ENCODE measurements at places on chromosomes 2 and 18. TPM values are rescaled to one million over a fixed set of nuclear protein-coding genes. Genes with fewer than 3 reads are reported as not detected.

- DNase-seq = no peak
These were observed 33.2 kb downstream of the ADCY3 start for GRCh38 chr2:24886691-24887304.

GRCh38 chr2:239035997-239036731 is 188.3 kb downstream of the TWIST2 start:
- no peak for DNase-seq

DNA sequence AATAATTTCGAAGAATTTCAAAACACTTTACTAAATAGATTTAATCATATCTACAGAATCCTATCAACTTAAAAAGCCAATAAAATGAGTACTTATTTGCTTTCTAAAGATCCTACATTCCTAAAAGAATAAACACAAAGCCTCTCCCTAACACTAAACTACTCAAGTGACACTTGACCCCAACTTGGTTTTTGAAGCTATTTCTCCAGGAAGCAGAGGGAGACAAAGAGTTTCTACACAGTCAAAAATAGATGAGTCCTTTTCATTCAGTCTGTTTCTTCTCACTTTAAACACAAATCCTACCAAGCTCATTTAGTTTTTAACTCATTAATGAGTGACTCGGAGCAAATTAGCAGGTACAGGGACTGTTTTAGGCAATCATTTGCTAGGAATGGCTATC is 2.1 kb downstream of the ATL2 start:
- DNase-seq = no peak

GRCh38 chr18:28789502-28789901 is 612.6 kb upstream of the CDH2 start:
- DNase-seq = no peak

- DNase-seq = no peak
These were observed 309.0 kb downstream of the CMPK2 start for GRCh38 chr2:6556755-6557154.

DNA sequence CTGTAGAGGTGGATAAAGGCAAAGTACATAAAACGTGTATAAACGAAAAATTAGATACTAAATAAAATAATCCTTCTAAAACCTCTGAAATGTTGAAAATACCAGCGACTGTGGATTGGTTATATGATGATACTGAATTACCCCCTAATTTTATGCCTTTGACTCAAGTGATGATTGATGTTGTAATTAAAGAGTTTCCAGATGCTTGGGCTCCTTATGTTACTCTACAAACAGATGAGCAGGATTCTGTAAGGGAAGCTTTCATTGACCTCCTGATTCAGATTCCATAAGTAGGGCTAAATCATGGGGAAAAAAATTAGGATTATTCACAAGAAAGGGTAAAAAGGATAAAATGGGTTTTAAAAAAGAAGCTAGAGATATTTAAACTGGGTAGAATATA is 418.2 kb upstream of the SLC39A10 start:
- no peak for DNase-seq

DNA sequence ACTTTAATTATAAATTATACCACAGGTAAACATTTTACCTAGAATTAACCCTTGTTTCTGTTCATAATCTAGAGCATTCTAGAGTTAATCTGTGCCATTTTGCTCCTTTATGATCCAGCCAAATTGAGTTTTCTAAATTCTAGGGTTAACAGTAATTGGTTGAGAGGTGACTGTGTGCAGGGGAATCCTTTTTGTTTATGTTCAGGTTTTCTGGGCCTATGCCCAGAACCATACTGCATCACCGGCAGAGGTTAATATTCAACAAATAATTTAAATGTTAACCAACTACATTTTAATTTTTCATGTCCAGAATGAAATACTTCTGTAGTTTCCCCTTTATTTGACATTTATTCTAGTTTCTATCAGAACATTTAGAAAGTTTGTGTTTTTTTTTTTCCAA is 32.3 kb downstream of the CARF start:
- DNase-seq = no peak

- DNase-seq = no peak
These were observed 62.2 kb downstream of the NAB1 start for GRCh38 chr2:190711069-190711468.

DNA sequence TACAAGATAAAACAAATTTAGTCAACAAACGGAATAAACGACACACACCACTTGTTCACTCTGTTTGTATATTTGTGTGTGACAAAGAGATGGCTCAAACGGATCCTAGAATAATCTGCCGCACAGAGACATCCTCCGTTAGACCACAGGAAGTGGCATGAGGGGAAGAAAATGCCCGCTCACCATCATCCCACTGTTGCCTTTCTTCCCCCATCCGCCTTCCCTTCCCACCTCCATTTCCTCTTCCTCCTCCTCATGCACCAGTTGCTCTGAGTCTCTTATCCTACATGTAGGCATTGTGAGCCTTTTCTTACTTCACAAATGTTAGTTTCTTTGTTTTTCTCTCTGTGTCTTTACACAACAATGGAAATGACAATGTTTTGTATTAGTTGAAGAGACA is 228.5 kb upstream of the SMIM21 start:
- no peak for DNase-seq

DNA sequence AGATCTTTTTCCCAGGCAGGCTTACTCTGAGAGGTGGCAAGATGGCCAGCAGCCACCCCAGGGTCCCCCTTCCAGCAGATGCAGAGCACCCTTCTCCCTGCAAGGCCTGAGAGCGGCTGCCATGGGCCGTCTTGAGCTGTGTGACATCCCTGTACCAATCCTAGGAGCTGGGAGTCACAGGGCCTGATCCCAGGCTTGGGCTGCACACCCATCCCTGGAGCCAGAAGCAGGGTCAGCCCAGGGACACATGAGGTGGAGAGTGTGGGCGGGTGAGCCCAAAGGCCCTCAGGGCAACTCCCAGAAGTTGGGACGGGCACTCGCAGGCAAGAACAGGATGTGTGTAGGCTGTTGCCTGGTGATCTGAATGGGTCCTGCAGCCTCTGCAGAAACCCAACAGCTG is 40.5 kb downstream of the CROCC2 start:
- DNase-seq = peak; percentile 6

DNA sequence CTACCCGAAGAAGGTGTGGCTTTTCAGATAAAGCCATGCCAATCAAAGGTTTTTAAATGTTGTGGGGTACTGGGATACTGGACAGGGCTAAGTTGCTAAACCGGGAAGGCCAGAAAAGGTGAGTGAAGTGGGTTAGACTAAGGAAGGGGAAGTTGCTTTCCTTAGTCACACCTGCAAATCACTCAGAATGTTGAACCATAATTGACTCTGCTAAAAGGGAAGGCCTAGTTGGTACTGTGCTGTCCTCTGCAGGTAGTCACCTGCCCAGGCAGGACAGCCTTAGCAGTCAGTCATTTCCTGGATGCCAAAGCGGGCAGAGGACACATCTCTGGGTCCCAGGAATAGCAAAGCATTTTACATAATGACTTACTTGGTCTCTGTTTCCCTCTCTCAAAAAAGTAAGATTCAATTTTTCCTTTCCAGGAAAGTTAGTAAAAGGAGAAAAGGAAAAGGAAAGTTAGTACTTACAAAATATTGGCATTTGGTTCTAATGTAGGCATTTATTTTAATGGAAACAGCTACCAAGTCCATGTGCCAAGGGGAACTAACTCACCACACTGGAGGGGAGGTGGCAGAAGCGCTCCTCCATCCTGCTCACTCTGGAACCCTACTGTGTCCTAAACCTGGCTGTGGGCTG is 60.3 kb downstream of the RFTN2 start:
- no peak for DNase-seq

GRCh38 chr2:30249354-30249753 is 18.0 kb downstream of the LBH start:
- no peak for DNase-seq

DNA sequence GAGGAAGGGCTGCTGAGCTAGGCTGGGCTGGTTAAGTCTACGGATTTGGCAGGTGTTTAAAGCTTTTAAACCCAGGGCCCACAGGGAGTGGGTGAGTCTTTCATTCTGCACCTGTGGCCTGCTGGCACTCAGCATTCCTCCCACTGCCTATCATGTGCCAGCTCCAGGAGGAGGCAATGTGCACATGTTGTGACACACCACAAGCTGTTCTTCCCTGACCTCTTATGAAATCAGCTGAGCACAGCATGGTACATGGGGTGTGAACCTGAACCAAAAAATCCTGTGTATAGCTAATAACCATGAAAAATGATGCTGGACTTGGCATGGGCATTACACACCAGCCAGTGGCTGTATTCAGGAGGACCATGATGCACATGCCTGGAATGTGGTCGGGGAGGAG is 297.9 kb upstream of the MMADHC start:
- no peak for DNase-seq

- DNase-seq = no peak
These were observed 65.3 kb upstream of the SMIM21 start for GRCh38 chr18:75492852-75493251.

DNA sequence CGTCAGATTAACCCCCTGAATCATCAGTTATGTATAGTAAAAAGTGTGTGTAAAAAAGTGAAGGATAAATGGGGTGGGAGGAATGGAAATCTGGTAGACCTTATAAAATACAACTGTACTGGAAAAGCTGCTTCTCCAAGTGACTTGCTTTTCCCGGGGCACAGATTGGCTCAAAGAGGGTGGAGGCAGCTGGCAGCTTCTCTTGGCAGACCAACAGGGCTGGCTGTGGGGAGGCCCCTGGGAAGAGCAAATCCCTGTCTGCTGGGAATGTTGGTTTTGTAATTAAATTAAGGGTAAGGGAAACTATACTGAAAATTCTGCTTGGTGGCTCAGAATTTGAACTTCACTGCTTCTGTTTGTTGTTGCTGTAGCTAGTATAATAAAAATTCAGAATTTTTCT is 154.2 kb upstream of the DLX2 start:
- DNase-seq = no peak

DNA sequence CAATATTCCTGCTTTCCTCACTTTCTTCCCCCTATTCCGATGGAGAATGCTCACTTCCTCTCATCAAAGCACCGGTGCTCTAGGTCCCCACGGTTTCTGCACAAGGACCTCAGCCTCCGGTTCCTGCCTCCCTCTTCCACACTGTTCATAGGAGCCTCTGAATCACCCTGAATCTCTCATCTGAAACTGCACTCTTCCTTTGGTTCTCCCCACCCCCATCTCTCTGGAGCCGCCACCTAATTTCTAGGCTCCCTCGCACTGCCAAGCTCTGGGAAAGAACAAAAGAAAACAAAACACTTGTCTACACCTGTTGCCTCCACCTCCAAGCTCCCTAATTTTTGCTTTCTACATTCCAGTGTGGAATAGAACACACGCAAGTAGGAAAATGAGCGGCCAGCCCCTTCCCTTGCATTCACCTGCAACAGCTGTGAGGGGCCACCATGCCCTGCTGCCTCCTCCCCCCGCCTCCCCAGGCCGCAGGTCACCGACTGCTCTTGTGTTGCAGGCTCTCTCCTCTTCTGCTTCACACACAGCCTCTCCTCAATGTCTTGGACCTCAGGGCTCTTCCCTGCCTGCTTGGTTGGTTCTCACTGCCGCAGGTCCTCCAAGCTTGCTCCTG is 9.6 kb downstream of the FBXO15 start:
- no peak for DNase-seq

DNA sequence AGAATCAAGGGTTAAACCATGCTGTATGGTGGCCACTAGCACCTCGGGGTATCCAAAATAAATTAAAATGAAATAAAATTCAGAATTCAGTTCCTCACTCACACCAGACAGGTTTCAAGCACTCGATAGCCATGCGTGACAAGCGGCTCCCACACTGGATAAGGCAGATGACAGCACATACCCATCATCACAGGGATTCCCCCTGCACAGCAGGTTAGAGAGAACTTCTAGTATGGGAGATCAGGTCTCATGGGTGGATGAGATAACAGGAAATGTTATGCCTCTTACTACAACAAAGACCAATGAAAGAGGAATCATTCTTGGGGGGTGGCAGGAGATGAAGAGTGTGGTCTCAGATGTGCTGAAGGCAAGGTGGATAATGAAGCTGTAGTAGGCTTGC is 121.9 kb upstream of the ACAA2 start:
- DNase-seq = no peak

DNA sequence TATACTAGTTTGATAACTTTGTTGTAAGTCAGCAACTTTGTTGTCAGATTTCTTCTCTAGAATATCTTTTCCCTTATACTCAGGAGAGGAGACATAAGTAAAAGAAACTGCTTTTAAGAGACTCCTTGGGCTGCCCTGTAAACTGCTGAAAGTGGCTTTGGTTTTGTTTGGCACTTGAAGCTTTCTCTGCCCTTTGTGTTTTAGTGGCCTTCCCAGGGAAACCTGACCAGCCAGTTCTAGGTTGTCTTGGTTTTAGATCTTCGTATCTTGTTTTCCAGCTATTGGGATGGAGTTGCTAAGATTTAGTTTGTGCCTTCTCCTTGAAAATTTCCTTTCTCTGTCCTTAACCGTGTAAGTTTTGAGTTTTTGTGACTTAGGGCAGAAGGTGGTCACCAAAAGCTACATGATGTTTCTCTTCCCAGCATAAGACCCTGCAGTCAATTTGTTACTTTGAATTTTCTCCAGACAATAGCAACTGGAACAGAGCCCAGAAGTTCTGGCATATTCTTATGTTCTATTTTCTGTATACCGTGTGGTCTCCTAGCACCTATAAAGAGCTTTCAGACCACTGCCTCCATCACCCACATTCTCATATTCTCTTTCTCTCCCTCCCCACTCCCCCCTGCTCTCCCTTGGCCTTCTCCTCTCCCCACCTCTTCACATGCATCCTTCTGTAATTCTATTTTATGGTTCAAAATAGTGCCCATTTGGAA is 81.1 kb downstream of the BOLA3 start:
- no peak for DNase-seq

DNA sequence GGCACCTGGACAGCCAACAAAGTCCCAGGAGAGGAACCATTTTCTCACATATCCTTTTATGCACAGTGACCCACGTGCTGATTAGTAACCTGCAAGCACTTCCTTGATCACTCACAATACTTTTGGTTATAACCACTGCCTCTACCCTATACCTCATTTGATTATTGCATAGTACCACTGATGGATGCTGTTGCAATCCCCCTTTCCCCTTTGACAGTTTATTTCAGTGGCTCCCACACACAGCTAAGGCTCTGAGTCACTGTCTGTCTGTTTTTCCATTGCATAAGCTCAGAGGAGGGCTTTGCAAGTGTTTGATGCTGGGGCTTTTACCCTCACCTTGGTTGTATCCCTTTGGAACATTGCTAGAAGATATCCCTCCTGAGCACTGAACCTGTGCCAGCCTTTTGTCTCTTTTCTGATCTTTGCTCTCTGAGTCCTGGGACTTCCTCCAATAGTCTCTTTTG is 101.7 kb upstream of the RBBP8 start:
- DNase-seq = peak; percentile 31

DNA sequence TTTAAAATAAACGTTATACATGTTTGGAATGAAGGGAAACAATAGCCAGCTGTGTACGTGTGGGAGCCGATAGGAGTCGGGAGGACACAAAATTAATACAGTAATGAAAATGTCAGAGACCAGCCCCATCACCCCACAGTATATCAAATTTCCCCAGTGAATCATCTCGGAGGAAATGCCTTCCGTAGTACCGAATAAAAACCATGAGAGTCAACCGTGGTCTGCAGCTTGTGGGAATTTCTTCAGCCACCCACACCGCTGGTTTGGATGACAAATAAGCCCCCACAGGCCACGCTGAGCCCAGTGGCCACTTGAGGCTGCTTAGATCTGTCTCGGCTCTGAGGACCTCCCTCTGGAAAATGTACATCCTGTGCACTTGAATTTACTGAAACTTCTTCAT is 133.7 kb downstream of the COL6A3 start:
- DNase-seq = no peak

LYPD1 gene
- 7.1 TPM for total RNA-seq

STAT1 gene
- total RNA-seq = 20.7 TPM

DNAJC5G gene
- 3.9 TPM for total RNA-seq

SEH1L gene
- 53.8 TPM for total RNA-seq

ABHD1 gene
- total RNA-seq = 1.2 TPM

CLEC4F gene
- total RNA-seq = not detected

DSG4 gene
- 0.07 TPM for total RNA-seq

DNAH6 gene
- 1.0 TPM for total RNA-seq

SIX3 gene
- not detected for total RNA-seq

TMEM169 gene
- total RNA-seq = 0.97 TPM

Measured in uterus (tissue), 4 donors.